ENCODE measurements at places on chromosomes 6 and 20. TPM values are rescaled to one million over a fixed set of nuclear protein-coding genes. Genes with fewer than 3 reads are reported as not detected.

DNMT3B gene
- 3.4 TPM for total RNA-seq

AVP gene
- not detected for total RNA-seq

REM1 gene
- 8.6 TPM for total RNA-seq

DUSP15 gene
- 4.7 TPM for total RNA-seq

DNA sequence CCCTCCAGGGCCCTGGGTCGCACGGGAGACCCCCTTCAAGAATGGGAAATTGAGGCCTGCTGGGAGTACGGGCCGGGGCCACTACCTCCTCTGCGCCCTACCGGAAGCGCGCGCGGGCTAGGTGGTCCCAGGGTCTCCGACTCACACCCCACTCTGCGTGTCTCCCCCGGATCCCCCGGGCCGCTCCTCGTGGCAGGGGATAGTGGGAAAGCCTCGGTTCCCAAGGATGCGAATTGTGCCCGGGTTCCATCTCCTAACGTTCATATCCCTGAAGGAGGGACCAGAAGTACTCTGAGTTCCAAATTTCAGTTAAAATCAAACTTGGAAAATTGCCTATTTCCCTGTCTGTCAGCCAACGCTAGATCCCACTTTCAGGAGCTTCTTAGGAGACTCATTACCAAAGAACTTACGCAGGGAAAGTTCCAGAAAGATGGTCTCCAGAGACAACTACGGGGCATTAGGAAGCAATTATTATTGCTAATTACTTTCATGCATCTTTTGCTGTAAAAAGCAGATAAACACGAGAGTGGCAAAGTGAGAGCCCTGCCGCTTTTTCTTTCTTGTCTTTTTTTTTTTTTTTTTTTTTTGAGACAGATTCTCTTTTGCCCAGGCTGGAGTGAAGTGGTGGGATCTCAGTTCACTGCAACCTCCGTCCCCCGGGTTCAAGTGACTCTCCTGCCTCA, 858 bp downstream of the FAM83D start:
- no peak for DNase-seq

DNA sequence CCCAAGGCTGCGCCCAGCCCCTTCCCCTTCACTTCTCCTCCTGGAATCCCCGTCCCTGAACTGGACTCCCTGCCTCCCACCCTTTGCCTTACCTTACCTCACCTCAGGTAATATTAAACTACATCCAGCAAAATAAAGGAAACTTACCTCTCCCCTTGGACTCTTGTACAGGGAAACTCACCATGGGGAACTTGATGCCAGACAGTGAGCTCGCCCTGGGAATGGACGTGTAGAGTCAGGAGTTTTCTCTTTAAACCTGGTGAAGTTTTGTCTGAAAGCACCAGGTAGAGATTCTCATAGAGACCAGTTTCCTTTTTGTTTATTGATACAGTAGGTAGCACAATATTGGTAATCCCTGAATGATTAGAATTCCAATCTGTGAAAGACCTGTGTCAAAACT, 544 bp upstream of the HLA-C start:
- no peak for DNase-seq
